ENCODE measurements at places on chromosomes 6 and 20.
A peak's percentile ranks its signal among the peaks of the same experiment; 100 is the strongest.

- DNase-seq: peak; percentile 29
Measured at GRCh38 chr6:72724545-72724944, 102.7 kb downstream of the KCNQ5 start.

GRCh38 chr6:26043384-26044139, 43.7 kb upstream of the HFE start:
- peak; percentile 94 for DNase-seq

GRCh38 chr20:11394145-11394833, 523.4 kb upstream of the BTBD3 start:
- no peak for DNase-seq

GRCh38 chr6:18115356-18115755, 7.1 kb downstream of the NHLRC1 start:
- DNase-seq: no peak

DNA sequence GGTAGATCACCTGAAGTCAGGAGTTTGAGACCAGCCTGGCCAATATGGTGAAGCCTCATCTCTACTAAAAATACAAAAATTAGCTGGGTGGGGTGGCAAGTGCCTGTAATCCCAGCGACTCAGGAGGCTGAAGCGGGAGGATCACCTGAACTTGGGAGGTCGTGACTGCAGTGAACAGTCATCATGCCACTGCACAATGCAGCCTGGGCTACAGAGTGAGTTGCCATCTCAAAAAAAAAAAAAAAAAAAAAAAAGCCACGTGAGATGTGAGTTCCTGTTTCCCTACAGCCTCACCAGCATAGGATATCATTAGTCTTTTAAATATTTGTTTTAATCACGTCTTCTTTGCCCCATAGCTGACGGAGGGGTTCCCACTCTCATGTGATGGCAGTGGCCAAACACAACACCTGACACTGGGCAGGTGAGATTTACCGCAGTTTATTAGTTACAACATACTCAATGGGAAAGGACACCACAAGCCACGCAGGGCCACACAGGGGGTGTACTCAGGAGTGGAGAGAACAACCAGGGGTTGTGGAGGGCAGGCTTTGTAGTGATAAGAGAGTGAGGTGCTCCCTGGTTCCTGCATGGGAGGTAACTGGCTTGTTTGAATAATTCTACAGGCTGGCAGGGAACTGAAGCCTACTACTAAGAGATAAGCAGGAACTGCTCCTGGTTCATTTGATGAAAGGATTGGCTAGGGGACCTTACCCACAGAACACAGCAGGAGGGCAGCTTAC, 4.6 kb upstream of the LZTS3 start:
- no peak for DNase-seq

DNA sequence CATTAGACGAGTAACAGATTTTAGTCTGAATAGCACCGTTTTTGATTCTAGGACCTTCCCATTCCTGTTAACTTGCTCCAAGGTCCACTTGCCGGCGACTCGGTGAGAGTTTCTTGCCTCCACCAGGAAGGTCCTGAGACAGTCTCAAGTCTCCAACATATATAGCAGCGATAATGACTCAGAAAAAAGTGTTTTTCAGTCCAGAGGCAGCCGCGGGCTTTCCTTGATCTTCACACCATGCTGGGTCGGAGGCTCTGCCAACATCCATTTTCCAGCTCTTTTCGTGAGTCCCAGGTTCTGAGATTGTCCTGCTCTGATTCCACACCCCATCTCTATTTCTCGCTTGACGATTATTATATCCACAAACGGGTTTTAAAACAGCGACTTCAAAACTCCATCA, 170.5 kb downstream of the GPX5 start:
- no peak for DNase-seq
